ENCODE measurements at places on chromosomes 7 and 10. TPM values are rescaled to one million over a fixed set of nuclear protein-coding genes. Genes with fewer than 3 reads are reported as not detected.

DNA sequence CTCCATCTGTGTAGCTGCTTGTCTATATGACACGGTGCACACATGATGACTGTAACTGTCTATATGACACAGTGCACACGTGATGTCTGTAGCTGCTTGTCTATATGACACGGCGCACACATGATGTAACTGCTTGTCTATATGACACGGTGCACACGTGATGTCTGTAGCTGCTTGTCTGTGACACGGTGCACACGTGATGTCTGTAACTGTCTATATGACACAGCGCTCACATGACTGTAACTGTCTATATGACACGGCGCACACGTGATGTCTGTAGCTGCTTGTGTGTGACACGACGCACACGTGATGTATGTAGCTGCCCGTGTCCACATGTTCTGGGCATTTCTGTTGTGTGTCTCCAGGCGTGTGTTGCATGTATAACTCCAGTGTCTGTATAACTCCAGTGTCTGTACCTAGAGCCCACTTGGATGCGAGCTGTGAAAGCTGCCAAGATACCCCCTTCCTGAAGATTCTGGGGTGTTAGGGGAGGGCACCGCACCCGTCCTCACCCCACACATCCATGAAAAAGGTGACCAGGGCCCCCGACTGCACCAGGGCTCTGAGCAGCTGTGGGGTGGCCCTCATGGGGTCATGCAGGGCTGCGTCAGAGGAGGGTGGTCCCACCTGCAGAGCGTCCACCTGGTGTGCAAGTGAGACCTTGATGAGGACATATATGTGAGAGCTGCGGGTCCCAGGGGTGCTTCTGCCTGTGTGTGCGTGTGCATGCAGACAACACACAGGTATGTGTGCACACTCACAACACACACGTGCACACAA, 137.9 kb downstream of the ELFN1 start:
- DNase-seq = no peak

GRCh38 chr10:13649844-13650520, 63.2 kb downstream of the PRPF18 start:
- DNase-seq = no peak

DNA sequence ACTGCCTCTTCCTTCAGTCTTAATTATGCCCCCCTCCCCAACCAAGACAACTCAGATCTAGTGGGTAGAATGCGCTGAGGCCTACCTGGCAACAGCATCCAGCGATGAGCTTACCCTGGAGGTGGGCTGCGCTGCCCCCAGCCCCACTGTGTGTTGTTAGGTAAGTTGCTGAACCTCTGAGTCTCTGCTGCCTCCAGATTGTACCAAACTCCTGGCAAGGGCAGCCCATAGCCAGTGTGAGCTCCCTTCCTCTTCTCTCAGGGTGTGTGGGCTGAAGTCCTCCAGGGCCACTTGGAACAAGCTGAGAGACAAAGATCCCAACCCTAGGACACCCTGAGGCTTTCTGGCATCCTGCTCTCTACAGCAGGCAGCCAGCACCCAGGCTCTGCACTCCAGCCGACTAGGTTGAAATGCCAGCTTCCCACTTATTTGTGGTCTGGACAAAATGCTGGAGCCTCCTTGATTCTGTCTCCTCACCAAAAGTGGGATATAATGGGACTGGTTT, 135.3 kb downstream of the ARHGAP22 start:
- no peak for DNase-seq

GRCh38 chr7:4958477-4959301, at the start of gene MMD2:
MMD2 (minus strand) TSS chr7:4959187; CDS start chr7:4959017, 170 bp downstream.
- DNase-seq = peak; percentile 70

DNA sequence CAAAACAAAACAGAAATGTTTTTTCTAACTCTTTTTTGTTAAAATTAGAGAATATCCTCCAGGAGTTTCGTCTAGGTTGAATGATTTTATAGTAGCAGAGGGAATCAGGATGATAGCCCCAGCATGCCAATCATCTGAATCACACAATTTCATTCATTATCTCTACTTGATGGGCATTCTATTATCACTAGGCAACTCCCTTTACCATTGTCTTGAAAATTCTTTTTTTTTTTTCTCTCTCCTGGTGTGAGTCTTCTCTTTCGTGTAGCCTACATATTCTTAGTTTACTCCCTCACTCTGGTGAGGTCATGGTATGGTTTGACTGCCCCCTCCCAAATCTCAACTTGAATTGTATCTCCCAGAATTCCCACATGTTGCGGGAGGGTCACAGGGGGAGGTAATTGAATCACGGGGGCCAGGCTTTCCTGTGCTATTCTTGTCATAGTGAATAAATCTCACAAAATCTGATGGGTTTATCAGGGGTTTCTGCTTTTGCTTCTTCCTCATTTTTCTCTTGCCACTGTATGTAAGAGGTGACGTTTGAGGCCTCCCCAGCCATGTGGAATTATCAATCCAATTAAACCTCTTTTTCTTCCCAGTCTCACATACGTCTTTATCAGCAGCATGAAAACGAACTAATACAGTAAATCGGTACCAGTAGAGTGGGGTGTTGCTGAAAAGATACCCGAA, 105.0 kb downstream of the OTUD1 start:
- no peak for DNase-seq

GRCh38 chr10:24333736-24334135, 124.8 kb downstream of the KIAA1217 start:
- no peak for DNase-seq

DNA sequence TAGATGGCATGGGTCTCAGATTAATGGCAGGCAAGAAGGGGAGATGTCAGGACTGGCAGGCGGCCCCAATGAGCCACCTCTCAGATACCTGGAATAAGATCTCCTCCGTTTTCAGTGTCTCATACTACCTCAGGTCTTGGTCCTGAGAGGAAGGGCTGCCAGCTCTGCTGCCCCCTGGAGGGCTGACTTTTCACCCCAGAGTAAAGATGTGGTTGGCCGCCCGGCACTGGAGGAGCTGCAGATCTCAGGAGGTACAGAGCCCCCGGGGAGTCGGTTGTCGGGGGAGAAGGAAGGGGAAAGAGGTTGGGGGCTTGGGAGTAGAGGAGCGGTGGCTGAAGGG, 642 bp upstream of the COL13A1 start:
- DNase-seq = no peak

GRCh38 chr10:80465451-80465835, 11.3 kb downstream of the TSPAN14 start:
- DNase-seq = no peak

DNA sequence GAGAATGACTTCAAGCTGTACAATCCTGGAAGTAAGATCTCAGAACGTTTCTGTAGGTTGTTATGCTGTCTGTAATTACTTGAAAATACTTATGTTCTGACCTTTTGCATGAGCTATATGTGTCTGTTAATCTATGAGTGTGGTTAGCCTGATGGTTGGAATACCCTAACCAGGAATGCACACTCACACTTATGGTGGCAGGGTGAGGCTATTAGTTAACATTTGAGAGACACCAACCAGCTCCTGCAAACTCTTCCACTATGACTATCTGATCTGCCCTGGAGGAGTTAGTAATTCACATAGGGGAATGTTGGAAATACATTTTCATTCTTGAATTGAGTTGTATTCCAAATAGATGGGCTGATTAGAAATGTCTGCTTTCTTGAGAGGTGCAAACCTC, 450.3 kb downstream of the INHBA start:
- DNase-seq = no peak

DNA sequence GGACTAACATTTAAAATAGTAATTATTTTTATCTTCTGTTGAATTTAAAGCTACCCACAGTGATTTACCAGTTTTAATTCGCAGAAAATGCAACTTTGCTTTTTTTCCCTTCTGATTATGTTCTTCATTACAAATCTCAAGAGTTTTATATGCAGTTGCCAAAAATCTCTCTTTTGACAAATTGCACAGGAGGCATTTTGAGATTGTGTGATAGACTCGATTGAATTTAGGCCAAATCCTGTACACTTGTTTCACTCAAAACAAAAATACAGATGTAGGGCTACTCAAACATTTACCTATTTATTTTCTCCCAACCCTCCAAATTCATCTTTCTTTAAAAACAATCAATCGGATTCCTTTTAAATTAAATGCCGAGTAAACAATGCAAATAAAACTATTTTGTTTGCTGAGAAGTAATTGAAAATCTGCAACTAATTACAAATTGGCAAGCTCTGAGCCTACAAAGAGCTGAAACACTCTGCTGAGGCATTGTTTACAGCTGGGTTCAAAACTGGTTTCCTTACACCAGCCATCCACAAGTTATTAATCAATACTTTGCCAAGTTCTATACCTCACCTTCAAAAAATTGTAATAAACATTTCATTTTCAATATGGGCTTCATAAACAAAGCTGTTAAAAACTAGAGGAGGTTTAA, 214.9 kb upstream of the TCF7L2 start:
- DNase-seq = peak; percentile 23

GRCh38 chr7:95632609-95633008, 36.3 kb upstream of the PDK4 start:
- DNase-seq = no peak

GRCh38 chr7:72493850-72494661, 81.9 kb upstream of the CALN1 start:
- peak; percentile 47 for DNase-seq

DNA sequence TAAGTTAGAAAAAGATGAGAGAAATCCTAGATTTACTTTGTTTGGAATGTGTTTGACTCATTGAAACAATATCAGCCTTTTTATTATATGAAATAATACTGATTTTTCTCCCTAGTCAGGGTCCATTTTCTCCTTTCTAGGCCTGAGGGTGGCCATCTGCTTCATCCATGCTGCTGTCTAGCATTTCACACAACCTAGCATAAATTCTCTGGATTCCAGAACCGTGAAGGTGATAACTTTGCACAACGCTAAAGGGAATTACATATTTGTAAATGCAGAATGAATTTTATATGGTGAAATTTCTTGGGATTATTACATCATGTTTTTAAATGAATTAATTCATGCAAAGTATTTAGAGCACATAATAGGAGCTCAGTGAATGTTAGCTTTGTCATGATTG, 505.1 kb downstream of the INHBA start:
- DNase-seq = no peak

- DNase-seq = no peak
Measured at GRCh38 chr7:113267271-113267670, 148.9 kb upstream of the SMIM30 start.

DNA sequence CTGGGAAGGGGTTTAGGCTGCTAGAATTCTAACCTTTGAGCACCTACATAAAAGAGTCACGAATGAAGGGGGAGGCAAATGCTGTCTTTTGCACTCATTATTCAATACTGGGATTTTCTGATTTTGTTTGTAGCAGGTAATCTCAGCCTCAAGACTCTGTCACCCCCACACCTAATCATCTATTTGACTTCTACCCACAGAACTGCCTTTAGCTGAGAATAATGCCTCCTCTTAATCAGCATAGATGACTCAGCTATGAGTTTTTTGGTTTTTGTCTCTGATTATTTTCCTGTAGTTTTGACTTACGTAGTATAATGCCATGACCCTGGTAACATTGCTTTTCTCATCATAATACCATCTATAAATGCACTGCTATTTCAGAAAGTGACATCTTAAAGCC, 42.7 kb upstream of the CACNB2 start:
- DNase-seq = no peak

DNA sequence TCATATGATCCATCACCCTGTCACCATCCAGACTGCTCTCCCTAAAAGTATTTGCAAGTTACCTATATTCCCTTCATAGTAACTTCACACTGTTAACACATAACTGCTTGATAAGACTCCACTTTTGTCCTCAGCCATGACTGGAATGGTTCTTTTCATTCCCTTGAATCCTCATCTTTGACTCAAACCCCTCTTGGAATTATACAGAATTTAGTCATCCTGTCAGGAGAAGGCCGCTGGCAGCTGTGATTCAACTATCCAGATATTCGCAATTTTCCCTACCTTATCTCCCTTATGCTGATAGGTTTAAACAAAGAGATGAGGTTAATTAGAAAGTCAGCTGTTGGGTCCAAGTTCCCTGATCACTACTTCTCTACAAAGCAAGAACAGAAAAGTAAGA, 143.0 kb upstream of the HPS1 start:
- DNase-seq = no peak

GRCh38 chr7:81956520-81956919, 186.7 kb upstream of the HGF start:
- peak; percentile 80 for DNase-seq

DNA sequence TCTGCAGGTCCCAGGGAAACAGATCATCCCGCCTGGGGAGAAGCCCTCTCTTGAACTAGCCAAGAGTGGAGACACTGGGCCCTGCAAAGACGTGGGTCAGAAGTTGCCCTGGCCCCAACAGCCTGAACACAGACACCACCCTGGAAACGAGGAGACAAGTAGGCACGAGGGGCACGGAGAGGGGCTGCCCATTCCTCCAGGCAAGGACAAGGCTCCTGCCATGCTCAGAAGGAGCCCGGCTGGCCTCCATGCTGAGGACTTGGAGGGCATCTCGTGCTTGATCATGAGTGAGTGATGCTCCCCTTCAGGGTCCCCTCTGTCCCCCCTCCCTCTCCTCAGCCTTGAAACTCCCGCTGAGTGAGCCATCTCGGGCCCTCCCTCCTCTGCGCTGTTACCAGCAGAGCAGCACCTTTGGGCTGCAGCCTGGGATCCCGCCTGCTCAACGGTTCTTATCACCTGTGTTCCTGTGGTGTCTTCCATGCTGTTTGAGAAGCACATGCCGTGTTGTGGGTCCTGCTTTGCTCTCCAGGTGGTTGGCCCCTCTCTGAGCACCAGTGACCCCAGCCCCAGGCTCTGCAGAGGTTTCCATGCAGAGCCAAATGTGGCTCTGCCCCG, 544.3 kb downstream of the TCERG1L start:
- DNase-seq = no peak

KCNH2 gene
- total RNA-seq = 9.1 TPM

SORBS1 gene
- total RNA-seq = 129 TPM

LEP gene
- 0.06 TPM for total RNA-seq

IRF5 gene
- total RNA-seq = 5.0 TPM

RTKN2 gene
- 9.1 TPM for total RNA-seq

SLC18A2 gene
- total RNA-seq = 5.8 TPM

GPR15LG gene
- total RNA-seq = not detected

MARCHF5 gene
- 21.0 TPM for total RNA-seq
